ENCODE measurements at places on chromosomes 1 and 21.

- no peak for DNase-seq
Observed at GRCh38 chr21:34953950-34954349, 95.2 kb downstream of the RUNX1 start.

- DNase-seq, result peak; percentile 12
Observed at GRCh38 chr1:214303141-214303930, 22.4 kb downstream of the SMYD2 start.

DNA sequence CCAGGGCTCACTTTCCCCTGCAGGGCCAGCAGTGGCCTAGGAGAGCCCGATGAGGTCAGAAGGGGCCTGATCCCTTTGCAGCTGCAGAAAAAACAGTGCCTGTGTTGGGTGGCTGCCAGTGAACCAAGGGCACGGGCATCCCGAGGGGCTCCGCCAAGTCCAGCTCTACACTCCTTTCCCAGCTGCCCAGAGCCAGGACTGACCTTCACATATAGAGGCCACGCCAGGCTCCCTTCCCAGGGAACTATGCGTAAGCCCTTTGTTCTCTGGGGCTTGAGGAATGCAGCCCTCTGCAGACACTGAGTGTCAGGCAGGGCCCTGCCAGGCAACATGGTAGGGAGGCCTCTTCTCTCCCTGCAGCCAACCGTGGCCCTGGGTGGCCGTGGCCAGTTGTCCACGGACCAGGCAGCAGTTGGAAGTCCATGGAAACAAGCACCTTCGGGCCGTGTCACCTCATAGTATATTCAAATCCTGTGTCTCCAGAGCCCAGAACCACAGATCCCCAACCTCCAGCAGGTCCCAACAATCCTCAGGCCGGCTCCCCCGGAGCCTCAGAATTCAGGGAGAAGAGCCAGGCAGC, 194.0 kb downstream of the NPHP4 start:
- DNase-seq, result no peak

GRCh38 chr1:51740652-51741051, 123.8 kb downstream of the OSBPL9 start:
- DNase-seq, result no peak

- DNase-seq, result no peak
Observed at GRCh38 chr1:71656902-71657301, 576.1 kb upstream of the ZRANB2 start.

DNA sequence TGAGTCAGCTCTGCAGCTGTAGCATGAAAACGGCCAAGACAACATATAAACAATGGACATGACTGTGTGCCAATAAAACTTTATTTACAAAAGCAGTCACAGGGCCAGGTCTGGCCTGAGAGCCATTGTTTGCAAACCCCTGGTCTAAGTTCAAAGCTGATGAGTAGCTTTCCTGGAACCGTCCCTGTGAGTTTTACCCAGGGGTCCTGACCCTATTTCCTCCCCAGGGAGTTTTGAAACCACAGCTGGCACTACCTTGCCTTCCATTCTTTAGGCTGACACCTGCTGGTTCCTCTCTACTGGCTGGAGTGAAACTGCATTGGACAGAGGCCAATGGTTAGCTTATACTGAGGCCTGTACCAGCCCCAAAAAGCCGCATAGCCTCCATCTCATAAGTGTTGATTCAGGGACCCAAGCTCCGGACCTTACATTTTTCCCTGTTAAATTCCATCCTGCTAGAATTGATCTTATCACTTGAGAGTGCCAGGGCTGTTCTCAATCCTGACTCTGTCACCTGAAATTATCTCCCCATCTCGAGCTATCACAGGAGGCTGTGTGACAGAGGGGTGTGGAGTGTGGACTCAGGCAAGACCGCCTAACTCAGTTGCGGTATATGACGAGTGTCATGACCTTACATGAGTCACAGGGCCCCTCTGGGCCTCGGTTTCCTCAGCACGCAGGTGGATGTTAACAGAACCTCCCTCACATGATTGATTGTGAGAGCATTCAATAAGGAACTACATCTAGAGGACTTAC, 343.6 kb downstream of the NPHP4 start:
- DNase-seq, result no peak

GRCh38 chr1:67749844-67750690, 65.1 kb downstream of the GADD45A start:
- no peak for DNase-seq

All from G401 (cell line).